ENCODE measurements at places on chromosomes 11 and 22.

GRCh38 chr11:17471501-17471900 is 5.1 kb downstream of the ABCC8 start:
- no peak for DNase-seq

DNA sequence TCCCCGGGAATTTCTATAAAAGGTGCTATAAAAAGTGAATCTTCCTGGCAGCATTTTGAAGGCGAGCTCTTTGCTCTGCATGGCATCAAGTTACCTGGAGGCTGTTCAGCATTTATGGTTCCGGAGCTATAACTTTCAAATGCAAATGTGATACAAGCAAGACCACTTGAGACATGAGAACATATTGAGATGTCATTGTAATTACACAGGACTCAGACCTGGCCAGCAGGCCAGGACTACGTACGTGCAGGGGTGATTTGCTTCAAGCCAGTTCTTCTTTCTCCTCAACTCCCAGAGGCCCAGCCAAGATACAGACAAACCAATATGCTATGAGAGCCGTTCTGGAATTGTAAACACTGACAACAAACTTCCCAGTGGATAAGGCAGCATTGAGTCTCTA is 227.4 kb upstream of the FAT3 start:
- no peak for DNase-seq

DNA sequence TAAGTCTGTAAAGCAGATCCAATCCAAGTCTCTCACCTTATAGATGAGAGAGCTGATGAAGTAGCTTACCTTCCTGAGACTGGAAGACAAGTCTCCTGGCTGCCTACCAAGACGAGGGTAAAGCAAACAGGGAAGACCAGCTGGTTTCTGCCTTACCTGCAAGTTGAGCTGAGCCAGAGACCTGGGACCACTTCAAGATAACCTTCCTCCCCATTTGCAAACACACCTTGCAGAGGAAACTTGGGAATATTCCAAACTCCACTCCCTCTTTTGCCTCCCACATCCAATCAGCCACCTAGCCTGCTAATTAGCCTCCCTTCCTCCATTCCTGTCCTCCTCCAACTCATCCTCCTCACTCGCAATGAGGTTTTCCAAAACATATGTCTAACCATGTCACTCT is 23.4 kb upstream of the ROBO3 start:
- DNase-seq, result no peak

- no peak for DNase-seq
Observed at GRCh38 chr22:22616636-22617035, 27.8 kb upstream of the GGTLC2 start.

DNA sequence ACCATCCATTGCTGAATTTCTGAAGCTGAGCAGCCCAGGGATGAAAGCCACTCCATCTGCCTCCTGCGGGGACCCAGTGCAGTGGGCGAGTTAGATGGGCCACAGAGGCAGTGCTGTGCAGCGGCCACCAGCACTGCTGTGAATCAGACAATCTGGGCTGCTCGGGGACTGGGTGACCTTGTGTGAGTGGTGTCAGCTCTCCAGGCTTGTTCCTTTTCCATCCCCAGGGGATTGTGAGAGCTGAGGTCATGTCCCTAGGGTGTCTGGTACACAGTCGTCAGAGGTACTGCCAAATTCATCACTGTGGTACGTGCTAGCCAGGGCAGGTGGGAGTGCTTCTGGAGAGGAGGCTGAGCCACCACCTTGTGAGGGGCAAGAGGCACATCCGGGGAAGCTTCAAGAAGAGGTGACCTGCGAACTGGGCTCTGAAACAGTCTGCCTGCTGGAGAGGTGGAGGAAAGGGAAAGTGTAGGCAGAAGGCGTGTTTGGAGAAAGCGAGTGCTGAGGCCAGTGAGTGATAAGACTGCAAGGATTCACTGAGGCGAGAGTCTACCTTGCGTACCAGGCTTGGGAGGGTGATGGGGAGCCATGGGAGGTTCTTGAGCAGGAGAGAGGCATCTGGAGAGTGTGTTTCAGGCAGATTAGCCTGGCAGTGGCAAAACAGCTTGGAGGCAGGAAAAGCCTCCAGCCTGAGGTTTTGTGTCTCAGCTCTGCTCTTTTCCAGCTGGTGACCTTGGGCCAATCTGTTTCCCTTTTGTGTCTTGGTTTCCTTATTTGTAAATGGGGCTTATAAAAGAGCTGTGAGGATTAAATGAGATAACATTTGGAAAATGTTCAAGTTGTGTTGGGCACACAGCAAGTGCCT is 22.7 kb downstream of the CACNA1I start:
- DNase-seq, result no peak

DNA sequence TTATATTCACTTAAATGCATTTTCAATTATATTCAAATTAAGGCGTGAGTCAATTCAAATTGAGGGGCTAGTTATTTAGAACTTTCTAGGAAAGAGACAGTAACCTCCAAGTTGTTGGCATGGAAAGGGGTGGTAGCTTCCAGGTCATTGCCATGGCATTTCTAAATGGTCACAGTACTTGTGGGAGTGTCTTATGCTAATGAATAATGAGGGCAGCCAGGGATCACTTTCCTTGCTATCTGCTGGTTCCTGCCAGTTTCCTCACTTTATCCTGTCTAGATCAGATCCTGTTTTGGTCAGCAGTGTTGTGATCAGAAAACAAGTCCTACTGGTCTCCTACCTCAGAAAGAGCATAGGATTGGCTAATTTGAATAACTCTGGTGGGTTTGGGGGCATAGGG is 21.8 kb upstream of the RNASEH2C start:
- no peak for DNase-seq

- DNase-seq, result peak; percentile 91
Observed at GRCh38 chr22:20456064-20456721, 18.6 kb upstream of the SCARF2 start.

- no peak for DNase-seq
Observed at GRCh38 chr11:32939866-32940265, 47.3 kb downstream of the QSER1 start.

DNA sequence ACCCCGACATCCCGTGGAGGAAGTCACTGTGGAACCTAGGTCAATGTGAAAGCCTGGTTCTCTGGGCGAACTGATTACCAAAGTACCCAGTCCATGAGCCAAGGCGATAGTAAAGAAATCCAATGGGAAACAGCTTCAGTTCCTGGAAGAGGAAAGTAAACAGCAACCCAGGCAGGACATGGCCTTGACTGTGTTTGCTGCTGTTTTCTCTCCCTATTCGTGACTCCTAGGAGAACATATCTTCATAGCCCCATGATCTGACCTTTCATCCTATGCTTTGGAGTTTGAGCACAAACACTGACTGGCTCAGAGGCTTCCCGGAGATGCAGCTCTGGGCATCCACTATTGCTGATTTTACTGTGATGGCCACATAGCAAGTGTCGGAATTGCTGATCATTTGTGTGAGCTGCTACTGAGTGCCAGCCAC is 45.1 kb downstream of the LRFN4 start:
- DNase-seq, result no peak
